ENCODE measurements at places on chromosomes 7 and 10.

DNA sequence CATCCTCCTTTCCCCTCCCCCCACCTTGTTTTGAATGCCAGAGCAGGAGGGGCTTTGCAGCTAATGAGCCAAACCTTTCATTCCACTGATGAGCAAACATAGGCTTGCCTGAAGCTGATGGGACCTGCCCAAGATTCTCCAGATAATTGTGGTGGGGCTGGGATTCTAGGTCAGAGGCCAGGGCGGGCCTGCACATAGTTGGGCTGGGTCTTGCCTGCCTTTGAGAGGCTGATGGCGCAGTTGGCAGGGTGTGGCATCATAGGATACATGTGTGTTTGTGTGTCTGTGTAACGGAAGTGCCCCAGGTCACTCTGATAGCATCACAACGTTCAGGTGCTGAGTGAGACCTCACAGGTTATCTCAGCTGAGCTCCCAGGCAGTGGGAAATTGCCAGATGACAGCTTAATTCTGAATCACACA, 22.9 kb downstream of the BTBD16 start:
- no peak for DNase-seq

DNA sequence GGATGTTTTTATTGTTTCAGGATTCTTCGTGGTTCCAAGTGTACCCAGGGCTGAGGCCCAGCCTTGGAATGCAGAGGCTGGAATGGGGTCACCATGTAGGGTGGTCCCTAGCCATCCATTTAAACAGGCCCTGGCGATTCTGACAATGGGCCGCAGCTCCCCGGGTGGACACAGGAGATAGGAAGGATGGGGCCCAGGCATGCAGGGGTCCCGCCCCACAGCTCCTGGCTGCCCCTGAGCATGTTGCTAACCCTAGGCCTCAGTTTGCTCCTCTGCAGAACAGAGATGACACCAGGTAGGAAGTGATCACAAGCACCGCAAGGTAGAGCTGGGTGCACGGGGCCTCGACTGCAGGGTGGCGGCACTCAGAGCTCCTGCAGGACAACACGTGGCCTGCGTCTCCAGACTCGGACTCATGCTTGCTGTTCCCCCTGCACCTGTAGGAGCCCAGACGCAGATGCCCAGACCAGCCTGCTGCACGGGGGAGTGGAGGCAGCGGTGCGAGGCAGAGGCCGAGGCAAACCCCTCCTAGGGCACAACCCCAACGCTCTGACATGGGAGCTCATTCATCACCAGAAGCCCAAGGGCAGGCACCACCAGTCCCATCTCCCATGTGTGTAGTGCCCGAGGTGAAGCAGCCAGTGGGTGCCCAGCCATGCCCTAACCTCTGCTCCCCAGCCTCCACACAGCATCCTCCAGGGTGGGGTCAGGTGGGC, 25.5 kb downstream of the VIPR2 start:
- no peak for DNase-seq

DNA sequence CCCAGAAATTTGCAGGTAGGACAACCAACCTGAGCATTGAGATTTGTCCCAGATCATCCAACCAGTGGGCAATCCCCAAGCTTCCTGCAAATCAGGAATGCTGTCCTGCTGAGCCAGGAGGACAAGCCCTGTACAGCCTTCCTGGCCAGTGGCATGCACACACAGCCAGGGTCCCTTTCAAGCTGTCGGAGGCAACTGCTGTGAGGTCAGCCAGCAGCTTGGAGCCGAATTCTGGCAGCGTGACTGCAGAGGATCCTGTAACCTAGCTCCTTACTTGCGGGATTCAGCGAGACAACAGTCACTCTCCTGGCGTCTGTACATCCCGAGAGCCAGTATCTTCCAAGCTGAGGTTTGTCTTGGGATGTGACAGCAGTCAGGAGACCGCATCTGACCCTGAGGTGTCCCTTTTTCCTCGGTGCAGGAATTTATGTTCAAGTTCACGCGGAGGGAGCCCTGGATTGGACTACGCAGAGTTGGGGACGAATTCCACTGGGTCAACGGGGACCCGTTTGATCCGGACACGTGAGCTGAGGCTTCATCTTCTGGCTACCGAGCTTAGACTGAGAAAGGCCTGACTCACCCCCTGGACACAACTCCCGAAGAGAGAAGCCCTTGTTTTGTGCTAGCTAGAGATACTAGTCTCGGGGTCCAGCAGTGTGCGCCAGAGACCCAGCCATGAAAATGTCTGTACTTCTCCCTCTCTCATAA, 18.3 kb downstream of the CLEC2L start:
- DNase-seq = no peak

DNA sequence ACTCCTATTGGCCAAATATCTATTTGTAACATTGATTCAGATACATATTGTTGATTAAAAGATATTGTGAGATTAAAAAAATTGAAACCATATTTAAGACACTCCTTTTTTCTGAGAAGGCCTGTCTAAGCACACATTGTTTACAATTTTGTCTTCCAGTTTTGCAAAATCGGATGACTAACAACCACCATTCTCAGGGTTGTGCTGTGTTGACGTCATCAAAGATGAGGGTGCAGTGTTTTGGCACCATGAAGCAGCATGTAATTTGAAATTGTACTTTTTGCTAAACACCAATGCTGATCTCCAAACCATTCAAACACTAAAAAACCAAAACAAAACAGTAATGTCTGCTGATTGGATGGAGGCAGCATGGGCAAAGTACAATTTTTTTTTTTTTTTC, 7.4 kb downstream of the CREB5 start:
- no peak for DNase-seq

DNA sequence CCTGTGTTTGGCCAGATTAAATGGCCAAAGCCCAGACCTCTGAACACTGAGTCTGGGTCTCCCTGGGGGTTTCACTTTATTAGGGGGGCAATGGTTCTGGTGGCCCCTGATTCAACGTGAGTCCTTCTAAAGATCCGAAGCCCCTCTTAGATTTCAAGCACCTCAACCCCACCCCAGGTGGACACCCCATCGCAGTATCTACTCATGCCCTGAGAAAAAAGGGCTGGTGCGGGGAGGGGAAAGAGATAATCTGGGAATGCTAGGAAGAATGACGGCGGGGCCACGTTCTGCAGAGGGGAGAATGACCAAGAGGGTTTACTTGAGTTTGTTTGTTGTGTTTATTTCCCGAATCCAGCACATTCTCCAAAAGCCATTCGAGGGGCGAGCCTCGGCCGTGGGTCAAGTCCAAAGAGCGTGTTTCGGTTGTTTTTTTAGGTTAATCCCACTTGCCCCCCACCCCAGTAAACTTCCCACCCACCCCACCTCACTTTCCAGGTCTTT, 832 bp downstream of the PDLIM1 start:
- no peak for DNase-seq

DNA sequence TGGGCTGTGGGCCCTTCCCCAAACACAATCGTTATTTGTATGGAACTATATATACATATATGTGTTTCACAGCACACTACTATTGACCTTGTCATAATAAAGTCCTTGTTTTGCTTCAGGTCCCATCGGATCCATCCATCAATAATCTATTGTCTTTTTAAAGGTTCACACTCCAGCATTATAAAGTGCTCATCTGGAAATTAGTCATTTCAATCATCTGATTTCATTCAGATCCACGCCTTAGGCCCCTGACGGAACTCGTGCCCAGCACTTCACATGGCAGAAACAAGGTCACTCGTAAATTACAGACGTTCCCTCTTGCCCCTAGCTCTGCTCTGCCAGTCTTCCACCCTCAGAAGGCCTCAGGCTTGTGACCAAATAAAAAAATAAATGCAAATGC, 133.1 kb upstream of the PPP2R2D start:
- no peak for DNase-seq

- no peak for DNase-seq
These were observed 321.0 kb upstream of the TPK1 start for GRCh38 chr7:145156834-145157233.

- no peak for DNase-seq
These were observed 94.8 kb downstream of the KIAA1217 start for GRCh38 chr10:24303522-24304310.

- no peak for DNase-seq
These were observed 105.8 kb downstream of the EXOC4 start for GRCh38 chr7:133358708-133359107.

- DNase-seq = no peak
These were observed 47.0 kb downstream of the PTN start for GRCh38 chr7:137296576-137296975.

GRCh38 chr10:5691786-5692185, 7.1 kb downstream of the TASOR2 start:
- no peak for DNase-seq

DNA sequence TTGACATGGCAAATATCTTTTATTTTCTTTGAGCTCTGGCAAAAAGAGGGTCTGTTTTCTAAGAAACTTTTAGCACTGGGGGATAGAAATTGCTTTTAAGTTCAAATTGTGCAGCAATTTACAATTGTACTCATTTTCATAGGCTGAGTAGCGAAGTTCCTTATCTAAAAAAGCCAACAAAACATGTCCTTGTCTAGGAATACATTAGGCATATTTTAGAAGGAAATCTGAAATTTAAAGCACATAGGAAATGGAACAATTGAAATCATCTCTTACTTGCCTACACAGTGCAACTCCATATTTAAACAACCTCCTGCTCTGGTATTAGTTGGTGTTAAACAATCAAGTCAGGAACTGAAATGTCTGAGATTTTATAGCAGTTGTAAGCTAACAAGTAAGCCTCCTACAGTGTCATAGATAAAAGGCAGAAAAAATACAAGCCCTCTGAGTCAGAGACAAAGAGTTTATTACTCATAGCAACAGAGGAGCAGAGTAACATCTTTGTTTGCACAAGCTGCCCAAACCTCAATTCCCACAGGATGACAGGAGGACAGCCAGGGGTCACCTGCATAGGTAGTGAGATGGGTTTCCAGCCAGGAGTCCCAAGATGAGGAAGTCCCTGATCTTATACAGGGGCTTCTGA, 280.2 kb upstream of the HGF start:
- DNase-seq = no peak

- no peak for DNase-seq
These were observed 567.0 kb downstream of the GFRA1 start for GRCh38 chr10:115706026-115706425.

DNA sequence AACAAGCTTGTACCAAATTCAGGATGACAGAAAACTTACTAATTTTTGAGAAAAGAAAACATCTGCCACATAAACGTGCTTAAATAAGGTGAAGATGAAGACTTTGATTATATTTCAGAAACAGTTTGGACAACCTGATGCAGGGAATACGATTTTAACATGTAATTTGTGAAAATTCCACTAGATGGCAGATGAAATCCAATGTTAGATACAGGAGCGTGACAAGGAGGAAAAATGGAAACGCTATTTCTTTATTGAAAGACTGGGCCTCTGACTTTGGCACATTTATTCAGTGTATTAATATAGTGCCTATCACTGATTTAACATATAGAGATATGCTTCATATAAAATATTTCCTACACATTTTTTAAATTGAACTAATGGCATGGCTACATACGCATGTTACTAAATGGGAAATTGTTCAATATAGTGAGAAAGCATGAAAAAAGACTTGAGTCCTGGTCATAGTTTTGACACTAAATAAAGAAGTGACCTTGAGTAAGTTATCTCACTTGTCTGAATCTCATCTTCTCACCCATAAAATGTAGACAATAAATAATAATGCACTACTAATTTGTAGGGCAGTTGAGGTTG, 60.7 kb downstream of the CD36 start:
- DNase-seq = peak; percentile 13

DNA sequence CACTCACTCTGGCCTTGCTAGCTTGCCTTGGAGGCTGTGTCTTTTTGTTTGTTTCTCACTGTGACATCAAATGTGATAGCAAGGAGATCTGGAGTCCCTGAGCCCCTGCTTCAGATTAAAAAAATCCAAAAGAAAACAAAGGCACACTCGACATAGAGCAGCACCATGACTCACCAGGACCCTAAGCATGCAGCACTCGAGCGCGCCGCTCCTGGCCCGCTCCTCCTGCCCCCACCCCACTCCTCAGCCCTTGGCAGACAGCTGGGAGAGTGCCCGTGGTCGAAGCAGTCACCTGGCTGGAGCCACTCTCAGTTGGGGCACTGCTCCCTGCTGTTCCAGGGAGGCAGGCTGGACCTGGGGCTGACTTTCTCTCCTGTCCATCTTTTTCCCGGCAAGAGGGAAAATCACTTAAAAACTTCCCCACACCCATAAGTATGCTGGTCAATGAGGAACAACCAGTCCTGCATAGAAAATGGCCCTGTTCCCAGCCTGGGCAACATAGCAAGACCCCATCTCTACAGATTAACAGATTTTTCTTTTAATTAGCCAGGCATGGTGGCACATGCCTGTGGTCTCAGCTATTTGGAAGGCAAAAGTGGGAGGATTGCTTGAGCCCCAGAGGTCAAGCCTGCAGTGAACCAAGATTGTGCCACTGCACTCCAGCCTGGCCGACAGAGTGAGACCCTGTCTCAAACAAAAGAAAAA, 128.4 kb downstream of the PAXIP1 start:
- no peak for DNase-seq

DNA sequence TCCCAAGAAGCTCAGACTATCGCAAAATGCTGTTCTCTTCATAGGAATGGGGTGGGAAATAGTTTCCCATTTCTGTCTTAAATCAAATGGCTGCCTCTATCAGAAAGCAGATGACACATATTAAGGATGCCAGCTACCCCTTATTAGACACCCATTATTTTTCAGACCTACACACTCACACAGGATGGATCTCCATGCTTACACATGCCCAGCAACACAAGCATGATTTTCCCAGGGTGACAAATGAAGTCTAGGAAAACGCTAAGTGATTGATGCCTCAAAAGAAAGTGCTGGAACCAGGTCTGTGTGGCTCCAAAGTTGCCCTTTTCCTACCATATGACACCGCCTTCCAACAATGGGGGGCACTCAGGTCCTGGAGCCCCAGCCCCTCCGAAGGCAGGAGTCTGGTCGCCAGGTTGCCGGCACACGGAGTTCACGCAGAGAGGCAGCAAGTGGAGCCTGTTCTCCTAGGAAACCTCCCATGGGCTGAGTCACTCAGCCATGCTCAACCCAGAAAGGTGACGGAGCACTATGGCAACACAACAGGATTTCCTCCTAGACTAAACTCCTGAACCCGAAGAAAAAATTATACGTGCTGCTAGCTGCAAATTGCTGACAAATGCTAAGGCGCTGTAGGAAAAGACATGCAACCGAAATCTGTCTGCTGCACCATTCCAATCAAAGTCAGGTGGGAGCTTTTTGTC, 19.8 kb downstream of the VOPP1 start:
- DNase-seq = no peak

DNA sequence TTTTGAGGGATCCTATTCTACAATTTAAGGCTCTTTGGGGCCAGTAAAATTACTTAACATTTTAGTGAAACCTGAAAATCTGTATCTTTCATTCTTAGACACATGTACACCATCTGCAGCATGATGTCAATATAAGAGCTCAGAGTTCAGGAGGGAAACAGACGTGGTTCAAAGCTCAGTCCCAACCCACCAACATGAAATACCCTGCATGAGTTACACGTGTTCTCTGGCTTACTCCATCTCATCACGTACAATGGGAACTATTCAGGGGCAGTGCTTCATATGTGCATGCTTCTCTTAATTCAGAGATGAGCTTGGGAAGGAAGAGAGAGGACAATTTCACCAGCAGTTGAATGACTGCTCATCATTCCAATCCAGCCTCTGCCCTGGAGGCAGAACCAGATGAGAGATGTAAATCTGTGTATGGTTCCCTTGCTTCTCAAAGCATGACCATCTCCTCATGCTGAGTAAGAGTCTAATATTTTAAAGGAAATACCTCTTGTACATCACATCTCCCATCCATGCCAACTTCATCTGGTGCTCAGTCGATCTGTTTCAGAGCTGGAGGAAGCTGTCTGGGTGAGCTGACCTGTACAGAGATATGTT, 29.0 kb upstream of the ADAM12 start:
- DNase-seq = no peak
